Activated CD4-positive, alpha-beta T cell treated with anti-CD3 and anti-CD28 coated beads for 36 hours (primary cell): ENCODE measurements at places on chromosomes 1 and 21.

DNA sequence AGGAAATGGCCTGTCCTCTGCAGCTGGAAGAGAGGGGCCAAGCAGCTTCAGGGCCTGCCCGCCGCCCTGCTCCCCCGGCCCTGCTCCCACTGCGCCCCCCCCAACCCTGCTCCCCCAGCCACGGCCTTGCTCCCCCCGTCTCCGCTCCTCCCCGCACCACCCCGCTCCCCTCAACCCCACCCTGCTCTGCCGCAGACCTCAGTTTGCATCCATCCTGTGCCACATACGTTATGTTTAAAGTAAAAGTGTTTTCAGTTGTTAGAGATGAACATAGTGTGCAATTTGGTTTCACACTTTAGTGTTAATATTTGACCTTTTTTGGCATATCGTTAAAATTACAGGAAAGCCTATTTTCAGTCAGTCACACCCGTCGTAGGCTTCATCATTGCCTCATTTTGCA, 34.1 kb upstream of the DIP2A start:
- DNase-seq, result peak; percentile 20

GRCh38 chr1:67441739-67442281, 11.6 kb upstream of the SERBP1 start:
- no peak for DNase-seq

- DNase-seq, result peak; percentile 67
These were observed 1.6 kb upstream of the NPHP4 start for GRCh38 chr1:5993556-5994491.

DNA sequence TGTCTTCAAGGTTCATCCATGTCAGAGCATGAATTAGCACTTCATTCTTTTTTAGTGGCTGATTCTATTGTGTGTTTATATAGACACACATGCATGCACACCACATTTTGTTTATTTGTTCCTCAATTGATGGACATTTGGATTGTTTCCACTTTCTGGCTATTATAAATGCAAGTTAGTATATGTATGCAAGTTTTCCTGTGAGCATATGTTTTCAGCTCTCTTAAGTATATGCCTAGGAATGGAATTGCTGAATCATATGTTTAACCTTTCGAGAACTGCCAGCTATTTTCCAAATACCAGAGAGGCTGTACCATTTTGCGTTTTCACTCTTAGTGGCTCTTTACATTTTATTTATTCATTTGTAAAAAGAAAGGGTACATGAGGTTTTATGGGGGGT, 109.9 kb upstream of the KIAA1614 start:
- DNase-seq, result no peak

DNA sequence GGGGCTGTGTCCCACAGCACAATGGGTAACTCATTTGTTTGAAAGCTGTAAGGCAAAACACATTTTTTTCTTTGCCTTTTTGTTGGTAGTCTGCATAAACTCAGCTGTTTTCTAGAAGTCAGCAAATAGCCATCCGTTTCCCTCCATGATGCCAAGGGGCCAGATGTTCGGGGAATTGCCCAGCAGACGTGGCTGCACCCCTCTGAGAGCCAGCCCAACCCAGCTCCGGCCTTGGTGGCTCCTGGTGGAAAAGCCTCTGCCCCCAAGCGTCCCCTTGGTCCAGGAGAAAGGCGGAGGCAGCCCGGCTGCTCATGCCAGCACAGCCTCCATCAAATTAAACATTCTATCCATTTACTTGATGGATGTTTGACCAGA, 58.4 kb upstream of the ADARB1 start:
- no peak for DNase-seq

GRCh38 chr1:224435318-224435763, 744 bp upstream of the WDR26 start:
- DNase-seq, result peak; percentile 49

DNA sequence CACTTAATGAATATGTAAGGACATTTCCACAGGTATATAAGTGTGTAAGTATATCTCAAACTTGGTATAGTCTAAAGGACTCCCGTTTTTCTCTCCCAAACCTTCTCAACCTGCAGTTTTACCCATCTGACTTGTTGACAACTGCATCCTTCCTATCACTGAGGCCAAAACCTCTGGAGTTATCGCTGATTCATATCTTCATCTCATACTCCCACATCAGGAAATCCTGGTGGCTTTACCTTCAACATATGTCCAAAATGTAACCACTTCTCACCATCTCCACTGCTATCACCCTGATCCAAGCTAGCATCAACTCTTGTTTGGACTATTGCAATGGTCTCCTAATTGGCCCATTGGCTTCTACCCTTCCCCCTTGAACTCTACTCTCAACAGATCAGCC, 30.4 kb downstream of the SLAMF6 start:
- no peak for DNase-seq

GRCh38 chr1:201054091-201054543, 30.6 kb upstream of the KIF21B start:
- no peak for DNase-seq

DNA sequence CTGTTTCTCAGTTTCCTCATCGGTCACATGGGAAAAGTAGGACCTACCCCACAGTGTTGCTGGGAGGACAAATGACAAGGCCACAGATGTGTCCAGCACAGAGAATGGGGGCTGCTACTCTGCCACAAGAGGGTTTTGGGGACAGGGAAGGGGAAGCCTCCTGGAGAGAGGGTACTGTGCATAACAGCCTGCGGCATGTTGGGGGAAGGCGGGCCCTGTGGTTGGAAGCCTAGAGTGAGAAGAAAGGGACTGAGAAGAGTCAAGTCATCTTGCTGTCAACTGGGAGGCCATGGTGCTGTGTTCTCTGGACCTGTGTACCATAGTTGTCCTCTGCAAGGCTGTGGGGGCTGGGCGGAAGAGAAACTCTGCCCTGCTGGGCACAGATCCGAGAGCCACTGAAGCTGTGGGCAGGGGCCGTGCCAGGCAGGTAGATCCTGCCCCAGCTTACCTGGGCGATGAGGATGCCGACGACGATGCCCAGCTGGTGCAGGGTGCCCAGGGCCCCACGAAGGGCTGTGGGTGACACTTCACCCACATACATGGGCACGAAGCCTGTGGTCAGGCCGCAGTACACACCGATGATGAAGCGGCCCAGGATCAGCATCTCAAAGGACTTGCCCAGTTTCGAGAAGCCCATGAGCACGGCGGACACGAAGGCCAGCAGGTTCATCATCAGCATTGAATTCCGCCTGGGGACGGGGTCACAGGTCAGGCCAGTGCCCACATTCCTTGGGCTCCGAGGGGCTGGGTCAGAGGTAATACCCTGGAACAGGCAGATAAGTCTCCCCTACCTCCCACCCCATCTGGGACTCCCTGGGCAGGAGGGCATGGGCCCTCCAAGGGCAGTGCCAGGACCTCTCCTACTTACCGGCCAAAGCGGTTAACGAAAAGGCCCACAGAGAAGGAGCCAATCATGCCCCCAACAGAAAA, 28.2 kb downstream of the SLC2A1 start:
- DNase-seq, result peak; percentile 8

- DNase-seq, result no peak
These were observed 27.4 kb downstream of the ARHGEF10L start for GRCh38 chr1:17566892-17567291.

- peak; percentile 56 for DNase-seq
These were observed at the start of gene LPAR3 for GRCh38 chr1:84892705-84893618. TSS of gene LPAR3 (minus strand) at chr1:84893206. CDS start at chr1:84866120, 27,086 bp downstream.

DNA sequence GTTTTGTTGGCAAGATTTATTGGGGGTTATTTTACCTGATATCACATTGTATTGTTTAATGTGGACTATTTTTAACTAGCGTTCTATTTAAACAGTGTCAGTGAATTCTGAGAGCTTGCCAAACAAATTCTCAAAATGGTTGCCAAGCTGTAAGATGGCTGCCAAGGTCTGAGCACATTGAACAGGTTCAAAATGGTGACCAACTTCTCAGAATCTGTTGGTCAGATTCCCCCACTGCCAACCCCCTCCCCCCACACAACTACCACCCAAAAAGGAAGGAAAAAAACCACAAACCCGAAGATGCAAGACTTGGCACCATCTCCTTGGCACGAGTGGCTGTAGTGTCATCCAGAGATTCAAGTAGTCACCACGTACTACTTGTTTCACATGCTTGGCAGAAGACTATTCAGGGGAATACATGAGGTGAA, 159.1 kb downstream of the NFIA start:
- no peak for DNase-seq

GRCh38 chr1:207863893-207864535, 46.9 kb downstream of the CD34 start:
- peak; percentile 70 for DNase-seq

- DNase-seq, result no peak
These were observed 130.0 kb upstream of the TNR start for GRCh38 chr1:175873290-175873935.

DNA sequence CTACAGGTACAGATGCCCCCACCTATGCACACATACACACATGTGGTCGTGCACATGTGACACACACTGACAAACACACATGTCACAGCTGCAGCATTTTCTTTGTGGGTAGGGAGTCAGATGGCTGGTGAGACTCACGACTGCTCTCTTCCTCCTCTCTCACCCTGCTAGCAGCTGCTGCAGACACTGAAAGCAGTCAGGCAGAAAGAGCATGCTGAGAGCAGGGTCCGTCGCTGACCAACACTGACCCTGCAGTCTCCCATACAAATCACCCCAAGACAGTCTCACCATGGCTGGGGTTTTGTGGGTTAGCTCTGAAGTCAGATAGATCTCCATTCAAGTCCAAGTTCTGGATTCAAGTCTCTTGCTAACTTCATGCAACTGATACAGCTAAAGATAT, 188.3 kb downstream of the ASTN1 start:
- DNase-seq, result no peak

GRCh38 chr1:2248127-2248826, 20.2 kb downstream of the SKI start:
- no peak for DNase-seq

DNA sequence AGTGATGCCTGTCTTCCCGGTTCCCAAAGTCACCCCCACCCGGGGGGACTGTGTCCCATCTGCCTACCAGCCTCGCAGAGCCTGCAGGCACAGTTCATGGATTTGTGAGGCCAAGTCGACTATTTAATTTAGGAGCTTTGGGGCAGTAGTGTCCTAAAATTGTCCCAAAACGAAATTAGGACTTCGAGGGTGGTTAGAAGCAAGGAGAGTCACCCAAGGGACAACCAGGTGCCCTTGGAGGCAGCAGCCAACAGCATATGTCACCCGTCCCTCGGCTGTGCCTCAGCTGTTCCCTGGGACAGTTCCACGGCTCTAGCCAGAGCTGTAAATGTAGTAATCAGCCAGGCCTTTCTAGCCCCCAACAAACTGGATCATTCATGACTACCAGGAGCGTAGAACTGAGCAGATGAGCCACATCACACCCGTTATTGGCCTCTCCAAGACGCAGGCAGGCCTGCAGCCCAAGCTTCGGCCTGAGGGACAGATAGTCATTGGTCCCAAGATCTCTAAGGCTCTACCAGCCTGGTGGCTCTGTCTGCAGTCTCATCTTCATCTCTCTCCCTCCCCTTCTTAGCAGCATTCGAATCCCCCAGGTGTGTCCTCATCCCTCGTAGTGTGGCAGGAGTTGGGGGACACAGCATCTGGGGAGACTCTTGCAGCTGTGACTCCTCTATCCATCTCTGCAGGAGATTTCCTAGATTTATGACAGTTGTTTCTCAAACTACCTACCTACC, 2.9 kb downstream of the PAX7 start:
- DNase-seq, result no peak

- DNase-seq, result no peak
These were observed 47.8 kb upstream of the PRDM2 start for GRCh38 chr1:13652238-13652637.

DNA sequence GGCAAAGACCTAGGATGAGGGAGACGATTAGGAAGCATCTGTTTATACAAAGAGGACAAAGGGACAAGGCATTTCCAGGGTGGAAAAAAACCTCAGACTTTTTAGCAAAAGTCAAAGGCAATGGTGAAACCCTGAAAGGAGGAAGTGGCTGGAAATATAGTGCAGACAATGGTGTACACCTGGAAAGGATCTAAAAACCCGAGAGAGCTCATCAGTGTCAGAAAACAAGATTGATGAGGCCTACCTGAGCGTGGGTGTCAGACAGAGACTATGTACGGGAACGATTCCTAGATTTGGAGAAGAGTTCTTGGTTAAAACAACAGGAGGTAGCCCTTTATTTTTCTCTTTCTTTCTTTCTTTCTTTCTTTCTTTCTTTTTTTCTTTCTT, 68.8 kb upstream of the HUNK start:
- no peak for DNase-seq

DNA sequence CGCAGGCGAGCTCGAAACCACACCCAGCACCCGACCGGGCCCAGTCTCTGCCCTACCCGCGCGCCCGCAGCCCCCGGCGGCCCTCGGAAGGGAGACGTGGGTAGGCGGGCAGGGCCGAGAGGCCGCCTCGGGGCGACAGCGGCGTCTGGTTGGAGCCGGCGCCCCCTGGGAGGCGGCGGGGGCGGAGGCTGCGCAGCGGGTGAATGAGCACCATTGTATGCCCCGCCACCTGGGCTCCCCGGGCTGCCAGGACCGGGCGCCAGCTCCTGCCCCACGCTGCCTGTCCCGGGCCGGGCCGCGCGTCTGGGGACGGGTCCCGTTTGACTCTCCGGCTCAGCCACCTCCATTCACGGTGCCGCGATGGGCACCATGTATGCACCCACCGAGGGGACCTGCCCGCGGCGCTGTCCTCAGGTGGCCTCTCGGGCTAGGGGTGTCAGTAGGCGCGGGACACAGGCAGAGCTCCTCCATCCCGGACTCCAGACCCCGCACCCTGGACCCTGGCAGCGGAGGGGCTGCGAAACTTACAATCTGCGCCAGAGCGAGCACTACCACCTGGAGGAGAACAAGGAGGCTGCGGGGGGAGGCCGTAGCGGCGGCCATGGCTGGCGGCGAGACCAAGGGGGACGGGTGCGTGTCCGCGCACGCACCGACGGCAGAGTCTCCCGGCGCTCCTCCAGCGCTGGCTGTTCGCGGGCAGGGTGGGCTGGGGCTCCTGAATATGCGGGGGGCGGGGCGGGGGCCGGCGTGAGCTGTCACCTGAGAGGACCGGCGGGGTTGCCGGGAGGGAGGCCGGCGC, at the start of gene COL9A2:
Gene COL9A2, minus strand, starts transcription at position 692 of the 799 bp plus-strand sequence. Its CDS starts 89 bp downstream, at position 603.
- DNase-seq, result peak; percentile 75

DNA sequence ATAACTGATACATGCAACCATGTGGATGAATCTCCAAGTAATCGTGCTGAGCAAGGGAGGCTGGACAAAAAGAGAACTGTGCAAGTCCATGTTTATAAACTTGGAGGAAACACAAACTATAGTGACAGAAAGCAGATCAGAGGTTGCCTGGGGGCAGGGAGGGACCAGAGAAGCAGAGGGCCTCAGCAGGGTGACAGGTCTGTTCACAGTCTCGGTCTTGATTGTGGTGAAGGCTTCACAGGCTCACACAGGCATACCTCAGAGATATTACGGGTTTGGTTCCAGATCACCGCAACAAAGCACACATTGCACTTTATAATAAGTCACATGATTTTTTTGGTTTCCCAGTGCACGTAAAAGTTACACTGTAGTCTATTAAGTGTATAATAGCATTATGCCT, 28.5 kb downstream of the ACOT7 start:
- peak; percentile 68 for DNase-seq
